ENCODE measurements at places on chromosomes 5 and 9.

GRCh38 chr5:176736301-176736930, 73.9 kb upstream of the UNC5A start:
- no peak for DNase-seq

GRCh38 chr9:131590449-131590848, 45.1 kb downstream of the PRRT1B start:
- no peak for DNase-seq

DNA sequence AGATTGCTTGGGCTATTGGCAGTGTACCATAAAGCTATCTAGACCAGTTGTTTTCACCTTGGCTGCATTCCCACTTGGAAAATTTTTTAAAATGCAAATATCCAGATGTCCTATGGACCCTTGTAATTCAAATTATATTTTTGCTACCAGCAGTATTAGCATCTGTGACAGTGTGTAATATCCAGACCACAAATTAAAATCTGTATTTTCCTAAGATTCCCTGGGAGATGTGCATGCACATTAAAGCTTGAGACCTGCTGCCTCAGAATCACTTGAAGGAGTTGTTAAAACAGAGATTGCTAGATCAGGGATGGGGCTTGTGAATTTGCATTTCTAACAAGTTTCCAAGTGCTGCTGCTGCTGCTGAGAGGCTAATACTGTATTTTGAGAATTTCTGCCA, 381.2 kb upstream of the PDE4D start:
- DNase-seq, result no peak

DNA sequence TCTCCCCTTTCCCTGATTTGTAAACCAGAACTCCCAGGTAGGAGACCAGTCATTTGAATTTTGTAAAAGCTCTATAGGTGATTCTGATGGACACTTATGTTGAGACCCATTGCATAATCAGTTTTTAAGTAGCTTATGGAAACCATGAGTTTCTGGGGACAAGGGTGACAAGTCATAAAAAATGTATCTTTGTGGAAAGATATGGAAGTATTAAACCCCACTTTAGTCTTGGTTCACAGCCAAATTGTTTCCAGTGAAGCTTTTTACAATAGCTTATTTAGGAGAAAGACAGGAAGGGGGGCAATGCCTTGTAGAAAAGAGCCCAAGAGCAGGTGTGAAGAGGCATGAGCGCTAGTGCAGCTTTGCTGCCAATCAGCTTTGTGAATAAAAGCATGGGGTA, 453 bp upstream of the CCL28 start:
- no peak for DNase-seq

DNA sequence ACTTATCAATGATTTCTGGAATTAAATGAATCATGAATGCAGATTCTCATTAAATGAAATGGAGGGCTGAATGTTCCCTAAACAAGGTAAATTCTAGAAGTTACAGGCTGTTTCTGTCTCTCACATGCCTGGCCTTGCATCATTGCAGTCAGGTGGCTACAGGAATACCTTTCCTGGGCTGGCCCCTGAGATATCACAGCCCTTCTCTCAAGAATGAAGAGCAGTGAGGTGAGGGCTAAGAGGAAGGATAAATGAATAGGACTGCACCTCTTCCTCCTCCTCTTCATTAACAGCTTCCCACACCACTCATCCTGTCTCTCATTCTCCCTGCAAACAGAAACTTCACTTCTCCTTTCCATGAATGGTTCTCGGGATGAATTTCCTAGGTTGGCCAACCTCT, 22.5 kb downstream of the ARHGEF28 start:
- DNase-seq, result no peak

DNA sequence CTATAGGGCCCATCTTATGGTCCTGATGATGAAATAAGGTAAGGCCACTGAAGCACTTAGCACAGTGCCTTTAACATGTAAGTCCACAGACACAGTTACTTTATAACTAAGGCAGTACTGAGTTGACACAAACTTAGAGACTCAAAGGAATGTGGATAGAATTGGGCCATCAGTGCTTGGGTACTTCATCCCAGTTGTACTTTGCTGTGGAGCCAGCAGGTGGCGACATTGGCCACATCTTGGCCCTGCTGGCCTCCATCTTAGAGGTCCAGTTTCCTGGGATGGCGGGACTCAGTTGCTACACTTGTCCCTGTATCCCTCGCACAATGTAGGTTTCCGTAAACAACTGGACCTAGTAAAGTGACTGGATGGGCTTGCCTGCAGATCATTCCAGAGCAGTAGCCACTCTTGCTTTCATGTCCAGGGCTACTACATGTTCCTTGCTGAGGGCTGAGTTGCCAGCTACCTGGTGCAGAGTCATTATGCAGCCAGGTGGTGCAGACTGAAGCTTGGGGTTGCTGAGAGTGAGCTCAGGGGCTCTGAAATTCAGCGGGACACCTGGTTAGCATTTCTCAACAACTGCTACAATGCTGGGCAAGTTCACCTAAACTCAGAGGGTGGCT, 10.6 kb downstream of the MTAP start:
- DNase-seq, result peak; percentile 54

DNA sequence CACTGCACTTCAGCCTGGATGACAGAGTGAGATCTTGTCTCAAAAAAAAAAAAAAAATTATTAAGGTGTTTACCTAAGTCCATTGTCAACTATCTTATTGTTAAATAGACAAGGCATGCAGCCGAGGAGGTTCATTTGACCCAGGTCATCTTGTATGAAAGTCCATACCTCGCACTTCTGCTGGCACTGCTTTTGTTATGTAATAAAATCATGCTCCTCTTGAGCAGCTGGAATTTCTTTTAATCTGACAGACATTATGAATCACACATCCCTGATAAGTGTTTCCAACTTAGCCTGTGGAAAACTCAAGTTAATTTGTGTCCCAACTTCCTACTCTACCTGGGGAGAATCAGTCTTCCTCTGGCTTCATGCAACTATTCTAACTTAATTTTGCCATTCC, 315.6 kb upstream of the KLF4 start:
- DNase-seq, result no peak

DNA sequence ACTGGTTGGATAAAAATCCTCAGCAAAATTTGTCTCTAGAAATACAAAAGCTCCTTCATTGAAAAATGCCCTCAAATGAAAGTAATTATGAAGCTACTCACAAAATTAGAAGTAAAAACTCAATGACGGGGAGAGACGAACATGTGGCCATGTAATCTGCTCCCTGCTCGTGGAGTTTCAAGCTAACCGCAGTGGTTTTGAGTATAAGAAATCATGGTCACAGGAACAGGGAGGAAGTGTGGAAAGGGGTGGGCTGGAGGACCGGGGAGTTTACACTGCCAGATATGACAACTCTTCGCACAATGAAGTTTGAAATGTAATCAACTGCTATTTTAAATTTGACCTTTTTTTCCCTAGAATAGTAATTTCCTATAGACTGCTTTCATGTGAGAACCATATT, 765.4 kb upstream of the DMAC1 start:
- DNase-seq, result no peak

DNA sequence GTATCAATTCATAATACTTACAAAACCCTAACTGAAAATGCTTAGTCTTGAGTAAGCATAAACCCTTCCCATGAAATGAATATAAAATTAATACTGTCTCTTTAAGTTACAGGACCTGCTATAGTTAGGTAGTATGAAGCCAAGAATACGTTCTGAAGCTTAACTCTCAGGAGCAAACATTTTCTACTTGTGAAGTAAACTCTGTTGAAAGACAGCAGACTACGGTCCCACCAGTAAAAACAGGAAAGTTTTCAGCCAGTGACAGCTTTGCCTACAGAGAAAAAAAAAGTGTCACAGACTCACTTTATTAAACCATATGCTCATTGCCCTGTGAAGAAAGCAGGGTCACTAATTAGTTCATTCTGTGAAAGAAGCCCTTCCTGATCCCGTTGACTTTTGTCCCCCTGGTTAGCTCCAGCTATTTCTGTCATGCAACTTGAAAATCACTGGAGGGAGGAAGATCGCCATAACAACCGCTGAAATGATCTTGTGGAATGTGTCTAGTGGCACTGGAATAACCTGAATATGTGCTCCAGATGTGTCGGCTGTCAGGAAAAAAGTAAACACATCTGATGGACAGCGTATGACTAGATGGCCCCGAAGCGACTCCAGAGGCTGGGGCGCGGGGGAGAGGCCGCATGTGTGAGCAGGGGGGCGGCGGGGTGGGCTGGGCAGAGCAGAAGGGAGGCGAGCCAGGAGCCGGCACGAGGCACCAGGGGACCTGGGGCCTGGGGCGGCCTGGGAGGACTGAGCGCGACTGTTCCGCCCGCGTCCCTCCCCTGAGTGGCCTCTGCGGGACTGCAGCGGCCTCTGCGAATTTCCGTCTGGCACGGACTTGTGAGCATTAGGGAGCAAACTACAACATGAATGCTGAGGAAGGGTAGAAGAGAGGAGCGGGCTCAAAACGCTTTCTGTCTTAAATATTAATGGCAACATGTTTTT, 41.9 kb downstream of the BNC2 start:
- DNase-seq, result no peak

DNA sequence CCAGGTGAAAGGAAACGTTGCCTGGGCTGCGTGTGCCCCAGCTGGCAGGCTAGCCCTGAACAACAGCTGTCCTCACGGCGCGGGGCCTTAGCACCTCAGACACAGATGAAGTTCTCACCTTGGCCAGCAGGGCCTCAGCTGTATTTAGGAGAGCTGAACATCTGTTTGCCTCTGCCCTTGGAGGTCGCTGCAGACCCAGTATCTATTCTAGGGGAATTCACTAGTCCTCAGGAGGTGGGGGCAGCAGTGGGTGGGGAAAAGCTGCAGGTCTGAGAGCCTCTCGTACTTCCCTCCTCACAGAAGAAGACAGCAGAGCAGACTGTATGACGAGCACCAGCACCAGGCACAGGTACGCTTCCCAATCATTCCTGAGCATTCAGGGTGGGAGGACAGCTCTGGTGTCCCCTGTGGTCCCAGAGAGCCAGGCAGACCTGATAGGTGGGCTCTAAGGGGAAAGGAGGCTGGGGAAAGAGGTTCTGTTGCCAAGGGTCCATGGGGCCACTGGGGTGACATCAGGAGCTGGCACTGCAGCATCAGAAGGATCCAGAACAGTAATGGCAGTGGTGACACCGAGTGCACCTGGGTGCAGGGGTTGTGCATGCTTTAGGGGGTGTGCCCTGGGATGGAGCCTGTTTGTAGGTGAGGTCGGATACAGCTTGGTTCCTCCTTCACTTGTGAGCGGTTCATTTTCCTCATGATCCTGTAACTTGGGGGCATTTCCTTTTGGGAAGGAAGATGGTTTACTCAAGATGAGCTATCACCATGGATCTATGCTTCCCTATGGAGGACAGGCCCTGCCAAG, 13.8 kb downstream of the CD74 start:
- DNase-seq, result no peak
